Activated CD8-positive, alpha-beta memory T cell treated with anti-CD3 and anti-CD28 coated beads for 4 hours (primary cell): ENCODE measurements at places on chromosomes 13 and 19.
A peak's percentile ranks its signal among the peaks of the same experiment; 100 is the strongest.

DNA sequence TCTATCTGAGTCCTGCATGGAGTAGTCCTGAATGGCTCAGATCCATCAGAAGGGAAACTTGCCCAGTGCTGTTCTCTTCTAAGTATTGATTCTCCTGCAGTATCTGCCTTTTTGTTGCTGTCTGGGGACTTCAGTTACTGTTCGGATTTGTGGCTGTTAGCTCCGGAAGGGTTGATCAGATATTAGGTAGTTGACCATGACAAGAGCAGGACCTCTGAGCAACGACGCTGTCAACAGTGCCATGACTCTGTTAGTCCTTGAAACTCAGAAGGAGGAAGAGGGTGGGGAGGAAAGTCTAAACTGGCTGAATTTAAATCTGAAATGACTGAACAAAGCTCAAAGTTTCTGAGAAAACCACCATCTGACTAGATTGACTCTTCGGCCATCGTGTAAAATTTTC, 42.2 kb downstream of the CCNE1 start:
- no peak for DNase-seq

DNA sequence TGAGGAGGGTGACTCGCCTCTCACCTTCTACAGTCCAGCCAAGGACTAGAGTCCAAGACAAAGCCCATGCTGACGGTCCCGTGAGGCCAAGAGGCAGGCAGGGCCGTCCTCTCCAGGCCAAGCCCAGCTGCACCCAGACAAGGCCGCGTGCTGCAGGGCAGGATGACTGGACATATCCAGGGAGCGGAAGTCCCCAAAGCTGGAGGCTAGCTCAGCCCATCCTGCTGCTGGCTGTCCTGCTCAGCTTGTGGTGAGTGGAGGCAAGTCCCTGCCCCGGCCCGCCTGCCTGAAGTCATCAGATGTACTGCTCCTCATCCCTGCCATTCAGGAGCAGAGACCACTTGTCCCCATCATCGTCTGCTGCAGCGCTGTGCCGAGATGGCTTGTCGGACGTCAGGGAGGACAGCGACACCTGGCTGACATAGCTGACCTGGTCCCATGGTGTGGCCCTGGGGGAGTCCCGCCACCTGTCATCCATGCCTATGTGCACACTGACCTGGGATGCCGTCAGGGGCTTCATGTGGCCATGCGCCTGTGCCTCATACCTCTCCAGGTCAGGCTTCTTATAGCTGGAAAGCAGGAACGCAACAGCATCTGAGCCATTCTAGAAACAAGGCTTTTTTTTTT, 72.8 kb downstream of the CCDC70 start:
- no peak for DNase-seq

GRCh38 chr13:111558700-111559088, 238.3 kb downstream of the TEX29 start:
- no peak for DNase-seq

GRCh38 chr13:23212671-23213070, 31.9 kb downstream of the SGCG start:
- DNase-seq = no peak

- peak; percentile 82 for DNase-seq
Measured at GRCh38 chr19:40609561-40610395, 8.6 kb downstream of the LTBP4 start.

DNA sequence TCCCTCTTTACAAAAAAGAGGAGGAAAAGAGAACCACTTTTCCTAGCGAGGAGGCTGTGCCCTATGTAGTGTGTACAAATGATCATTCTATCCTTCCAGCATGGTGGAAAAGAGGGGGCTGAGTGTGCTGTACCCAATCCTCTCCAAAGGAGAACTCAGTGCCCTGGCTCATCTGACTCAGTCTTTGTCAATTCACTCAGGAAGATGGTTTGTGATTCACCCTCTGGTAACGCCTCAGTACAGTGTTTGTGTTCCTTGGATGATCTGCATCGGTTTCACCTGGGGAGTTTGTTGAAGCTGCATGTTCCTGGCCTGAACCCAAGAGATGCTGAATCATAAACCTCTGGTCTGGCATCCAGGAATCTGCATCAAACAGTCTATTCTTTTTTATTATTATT, 18.3 kb upstream of the ENOX1 start:
- DNase-seq = no peak

GRCh38 chr19:43316591-43317319, 36.7 kb upstream of the CD177 start:
- DNase-seq = no peak

GRCh38 chr19:54273821-54274220, 7.1 kb downstream of the LILRB2 start:
- no peak for DNase-seq

DNA sequence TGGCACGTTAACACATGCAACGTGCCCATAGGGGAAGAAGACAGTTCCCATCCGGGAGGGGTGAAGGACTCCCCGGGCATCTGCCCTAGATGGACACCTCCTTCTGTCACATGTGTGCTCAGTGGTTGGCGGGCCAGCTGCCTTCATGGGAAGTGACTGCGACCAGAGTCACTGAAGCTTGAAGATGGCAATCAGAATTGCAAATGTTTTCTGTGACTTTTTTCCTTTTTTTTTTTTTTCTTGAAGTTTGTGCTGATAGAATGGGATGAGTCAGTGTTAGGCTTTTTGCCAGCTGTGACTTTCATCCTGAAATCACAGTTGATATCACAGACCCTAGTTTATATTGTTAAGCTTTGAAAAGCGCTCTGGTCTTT, 109.2 kb upstream of the MCF2L start:
- no peak for DNase-seq

DNA sequence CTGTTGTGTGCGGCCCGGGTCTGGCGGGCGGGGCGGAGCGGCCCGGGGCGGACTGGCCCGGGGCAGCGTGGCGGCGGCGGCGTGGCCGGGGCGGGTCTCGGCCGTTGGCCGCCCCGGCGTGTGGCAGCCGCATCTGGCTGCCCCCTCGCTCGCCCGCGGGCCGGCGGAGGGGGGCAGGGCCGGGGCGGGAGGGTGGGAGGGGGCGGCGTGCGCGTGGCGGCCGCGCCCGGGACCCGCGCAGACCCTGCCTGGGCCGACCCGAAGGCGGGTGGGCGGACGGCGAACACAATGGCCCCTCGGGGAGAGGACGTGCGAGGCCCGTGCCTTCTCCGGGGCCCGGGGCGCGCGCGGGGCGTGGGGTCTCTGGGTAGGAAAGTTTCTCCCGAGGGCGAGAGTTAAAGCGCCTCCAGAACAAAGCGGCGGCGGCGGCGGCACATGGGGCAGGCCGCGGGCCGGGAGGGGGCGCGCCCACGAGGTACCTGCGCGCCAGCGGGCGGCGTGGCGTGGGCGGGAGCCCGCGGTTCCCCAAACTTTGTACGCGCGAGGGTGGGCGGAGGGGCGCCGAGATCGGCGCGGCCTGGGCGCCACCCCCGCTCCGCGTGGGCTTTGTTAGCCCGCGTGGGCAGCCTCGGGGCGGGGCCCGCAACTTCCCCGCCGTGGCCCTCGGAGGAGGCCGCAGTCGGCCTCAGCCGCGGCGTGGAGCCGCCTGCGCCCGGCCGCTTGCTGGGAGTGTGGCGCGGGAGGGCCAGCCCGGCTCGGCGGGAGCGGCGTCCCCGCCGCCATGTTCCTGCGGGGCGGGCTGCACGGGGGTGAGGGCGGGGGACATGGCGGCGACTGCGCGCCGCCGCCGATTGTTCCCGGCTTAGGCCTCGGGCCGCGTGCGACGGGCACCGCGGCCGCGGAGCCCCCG, 764 bp downstream of the MIR17HG start:
- peak; percentile 67 for DNase-seq

DNA sequence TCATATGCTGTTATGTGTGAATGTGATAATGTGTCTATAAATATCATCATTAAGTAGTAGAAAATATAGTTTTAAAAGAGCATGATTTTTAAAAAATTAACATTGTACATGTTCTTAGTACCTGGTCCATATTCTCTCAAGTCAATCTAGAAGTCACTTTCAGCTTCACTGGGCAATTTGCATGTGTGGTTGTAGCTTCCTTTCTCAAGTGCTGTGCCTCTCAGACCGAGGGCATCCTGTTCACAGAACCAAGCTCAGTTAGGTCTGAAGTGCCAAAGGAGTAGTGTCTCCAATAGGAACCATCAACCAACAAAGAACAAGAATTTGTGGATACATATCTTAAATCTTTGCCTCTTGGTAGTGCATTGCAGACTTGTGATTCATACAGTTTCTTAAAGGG, 541.8 kb upstream of the SLC10A2 start:
- DNase-seq = no peak

DNA sequence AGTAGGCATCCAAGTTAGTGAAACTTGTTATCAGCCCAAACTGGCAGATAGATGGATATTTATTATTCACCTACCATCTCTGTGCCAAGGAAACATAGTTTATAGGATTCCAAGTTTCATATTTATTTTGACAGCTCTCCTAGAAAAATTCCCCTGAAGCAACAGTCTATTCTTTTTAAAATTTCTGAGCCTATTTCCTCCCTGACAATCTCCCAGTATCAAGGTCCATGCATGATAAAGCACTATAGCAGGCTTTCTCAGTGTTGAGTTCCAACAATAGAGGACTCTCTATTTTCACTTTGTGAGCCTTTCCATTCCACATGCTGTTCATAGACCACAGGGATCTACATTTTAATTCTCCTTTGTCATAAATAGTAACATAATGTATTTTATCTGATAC, 312.6 kb downstream of the SLITRK6 start:
- DNase-seq = no peak

DNA sequence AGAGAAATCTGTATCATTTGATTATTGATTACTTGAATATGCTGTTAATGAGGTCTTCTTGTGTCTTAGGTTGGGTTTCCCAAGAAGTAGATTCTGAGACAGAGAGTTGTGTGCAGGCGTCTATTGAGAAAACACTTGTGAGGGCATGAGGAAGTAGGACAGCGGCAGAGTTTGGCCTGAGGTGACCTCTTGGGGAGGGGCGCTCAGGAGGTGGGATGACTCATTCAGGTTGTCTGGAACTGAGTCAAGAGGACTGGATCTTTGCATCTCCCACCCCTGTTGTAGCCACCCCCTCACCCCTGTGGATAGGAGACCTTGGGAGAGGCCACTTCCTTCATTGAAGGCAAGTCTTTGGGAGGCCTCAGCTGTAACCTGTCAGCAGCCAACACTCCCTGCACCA, 35.2 kb upstream of the WDFY2 start:
- no peak for DNase-seq

DNA sequence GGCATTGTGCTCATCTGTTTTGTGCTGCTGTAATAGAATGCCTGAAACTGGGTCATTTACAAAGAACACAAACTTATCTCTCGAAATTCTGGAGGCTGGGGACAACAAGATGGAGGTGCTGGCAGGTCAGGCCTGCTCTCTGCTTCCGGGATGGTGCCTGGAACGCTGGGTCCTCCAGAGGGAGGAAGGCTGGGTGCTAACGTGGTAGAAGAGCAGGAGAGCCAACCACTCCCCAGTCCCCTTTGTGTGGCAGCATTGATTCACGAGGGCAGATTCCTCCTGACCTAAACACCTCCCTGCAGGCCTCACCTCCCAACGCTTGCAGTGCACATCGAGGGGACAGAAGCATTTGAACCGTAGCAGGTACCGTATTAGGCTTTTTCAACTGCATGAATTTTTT, 34.1 kb upstream of the TFDP1 start:
- DNase-seq = no peak

- no peak for DNase-seq
Measured at GRCh38 chr19:27833031-27833430, 1379.9 kb downstream of the UQCRFS1 start.

- DNase-seq = no peak
Measured at GRCh38 chr19:47510516-47511127, 4.2 kb downstream of the NAPA start.

GRCh38 chr13:27203854-27204253, 32.2 kb upstream of the USP12 start:
- no peak for DNase-seq

GRCh38 chr19:35755550-35756376, 1.1 kb downstream of the HSPB6 start:
- no peak for DNase-seq

DNA sequence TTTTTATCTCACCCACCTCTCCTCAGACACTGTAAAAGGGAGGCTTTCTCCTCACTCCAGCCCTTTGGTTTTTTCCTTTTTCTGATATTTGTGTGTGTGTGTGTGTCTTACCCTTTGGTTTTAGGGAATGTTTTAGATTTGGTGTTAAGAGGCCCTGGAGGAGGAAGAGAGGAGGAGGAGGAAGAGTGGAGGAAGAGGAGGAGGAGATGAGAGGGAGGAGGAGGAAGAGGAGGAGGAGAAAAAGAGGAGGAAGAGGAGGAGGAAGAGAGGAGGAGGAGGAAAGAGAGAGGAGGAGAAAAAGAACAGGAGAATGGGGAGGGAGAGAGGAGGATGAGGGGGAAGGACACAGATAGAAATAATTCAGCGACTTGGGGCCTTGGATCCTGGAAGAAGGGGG, 10.5 kb downstream of the KLHL26 start:
- DNase-seq = no peak

DNA sequence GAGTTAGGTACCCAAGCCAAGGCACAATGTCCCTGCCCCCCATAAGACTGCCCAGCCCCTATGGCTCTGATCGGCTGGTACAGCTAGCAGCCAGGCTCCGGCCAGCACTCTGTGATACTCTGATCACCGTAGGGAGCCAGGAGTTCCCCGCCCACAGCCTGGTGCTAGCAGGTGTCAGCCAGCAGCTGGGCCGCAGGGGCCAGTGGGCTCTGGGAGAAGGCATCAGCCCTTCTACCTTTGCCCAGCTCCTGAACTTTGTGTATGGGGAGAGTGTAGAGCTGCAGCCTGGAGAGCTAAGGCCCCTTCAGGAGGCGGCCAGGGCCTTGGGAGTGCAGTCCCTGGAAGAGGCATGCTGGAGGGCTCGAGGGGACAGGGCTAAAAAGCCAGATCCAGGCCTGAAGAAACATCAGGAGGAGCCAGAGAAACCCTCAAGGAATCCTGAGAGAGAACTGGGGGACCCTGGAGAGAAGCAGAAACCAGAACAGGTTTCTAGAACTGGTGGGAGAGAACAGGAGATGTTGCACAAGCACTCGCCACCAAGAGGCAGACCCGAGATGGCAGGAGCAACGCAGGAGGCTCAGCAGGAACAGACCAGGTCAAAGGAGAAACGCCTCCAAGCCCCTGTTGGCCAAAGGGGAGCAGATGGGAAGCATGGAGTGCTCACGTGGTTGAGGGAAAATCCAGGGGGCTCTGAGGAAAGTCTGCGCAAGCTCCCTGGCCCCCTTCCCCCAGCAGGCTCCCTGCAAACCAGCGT, 3.0 kb upstream of the KMT2B start:
- no peak for DNase-seq

DNA sequence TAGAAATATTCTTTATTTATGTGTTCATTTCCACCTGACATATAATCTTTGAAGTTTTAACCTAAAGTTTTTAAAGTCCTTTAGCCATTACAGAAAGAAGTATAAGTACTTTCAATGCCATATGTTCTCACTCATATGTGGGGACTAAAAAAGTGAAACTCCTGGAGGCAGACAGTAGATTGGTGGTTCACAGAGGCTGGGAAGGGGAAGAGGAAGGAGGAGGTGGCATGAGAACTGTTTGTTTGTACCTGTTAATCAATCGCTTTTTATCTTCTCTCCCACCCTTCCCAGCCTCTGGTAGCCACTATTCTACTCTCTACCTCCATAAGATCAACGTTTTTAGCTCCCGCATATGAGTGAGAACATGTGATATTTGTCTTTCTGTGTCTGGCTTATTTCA, 131.1 kb downstream of the MYO16 start:
- DNase-seq = no peak

GRCh38 chr19:18298601-18299000, 17.2 kb upstream of the JUND start:
- DNase-seq = no peak

GRCh38 chr13:66821551-66821950, 408.6 kb downstream of the PCDH9 start:
- DNase-seq = no peak
